Tibial nerve (tissue), 4 donors: ENCODE measurements at places on chromosomes 3 and 15. TPM values are rescaled to one million over a fixed set of nuclear protein-coding genes. Genes with fewer than 3 reads are reported as not detected.

- no peak for DNase-seq
- no peaks in the 10 kb centered on the region for H3K36me3 ChIP-seq
- H3K27ac ChIP-seq = no peak overlapping the region
- no peak overlapping the region for H3K4me3 ChIP-seq
- no peaks in the 10 kb centered on the region for H3K4me1 ChIP-seq
Measured at GRCh38 chr3:189727898-189728297, 96.7 kb downstream of the TP63 start.

DNA sequence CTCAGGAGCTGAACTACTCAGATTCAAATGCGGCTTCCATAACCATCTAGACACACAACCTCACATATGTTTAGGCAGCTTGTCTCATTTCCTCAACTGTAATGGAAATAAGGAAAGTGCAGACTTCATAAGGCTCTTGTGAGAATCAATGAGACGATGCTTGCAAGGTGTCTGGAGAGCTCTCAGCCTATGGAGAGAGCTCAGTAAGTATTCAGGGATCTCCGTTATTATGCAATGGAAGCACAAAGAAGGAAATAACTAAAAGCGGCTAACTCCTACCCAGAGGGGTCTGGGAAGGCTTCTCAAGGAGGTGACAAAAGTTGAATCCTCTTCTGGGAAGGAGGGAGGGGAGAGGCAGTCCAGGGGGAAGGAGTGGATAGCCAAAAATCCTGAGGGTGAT is 50.1 kb upstream of the LIPC start:
- no peak overlapping the region for H3K27ac ChIP-seq
- no peak for DNase-seq
- no peaks in the 10 kb centered on the region for H3K27me3 ChIP-seq
- no peaks in the 10 kb centered on the region for H3K36me3 ChIP-seq
- H3K4me1 ChIP-seq = no peaks in the 10 kb centered on the region
- no peak overlapping the region for H3K4me3 ChIP-seq

- no peak overlapping the region for H3K4me3 ChIP-seq
- H3K4me1 ChIP-seq = no peaks in the 10 kb centered on the region
- no peaks in the 10 kb centered on the region for H3K36me3 ChIP-seq
- no peak for DNase-seq
- no peaks in the 10 kb centered on the region for H3K27me3 ChIP-seq
Measured at GRCh38 chr3:56408761-56409196, 59.5 kb downstream of the ERC2 start.

GRCh38 chr3:37826502-37826901 is 35.2 kb upstream of the CTDSPL start:
- no peak overlapping the region for H3K4me3 ChIP-seq
- no peaks in the 10 kb centered on the region for H3K36me3 ChIP-seq
- no peaks in the 10 kb centered on the region for H3K27me3 ChIP-seq
- H3K27ac ChIP-seq = no peak overlapping the region
- no peak for DNase-seq

- no peaks in the 10 kb centered on the region for H3K27me3 ChIP-seq
- no peaks in the 10 kb centered on the region for H3K36me3 ChIP-seq
- no peak for DNase-seq
- no peak overlapping the region for H3K4me3 ChIP-seq
Measured at GRCh38 chr3:16693820-16694219, 88.6 kb upstream of the DAZL start.

DNA sequence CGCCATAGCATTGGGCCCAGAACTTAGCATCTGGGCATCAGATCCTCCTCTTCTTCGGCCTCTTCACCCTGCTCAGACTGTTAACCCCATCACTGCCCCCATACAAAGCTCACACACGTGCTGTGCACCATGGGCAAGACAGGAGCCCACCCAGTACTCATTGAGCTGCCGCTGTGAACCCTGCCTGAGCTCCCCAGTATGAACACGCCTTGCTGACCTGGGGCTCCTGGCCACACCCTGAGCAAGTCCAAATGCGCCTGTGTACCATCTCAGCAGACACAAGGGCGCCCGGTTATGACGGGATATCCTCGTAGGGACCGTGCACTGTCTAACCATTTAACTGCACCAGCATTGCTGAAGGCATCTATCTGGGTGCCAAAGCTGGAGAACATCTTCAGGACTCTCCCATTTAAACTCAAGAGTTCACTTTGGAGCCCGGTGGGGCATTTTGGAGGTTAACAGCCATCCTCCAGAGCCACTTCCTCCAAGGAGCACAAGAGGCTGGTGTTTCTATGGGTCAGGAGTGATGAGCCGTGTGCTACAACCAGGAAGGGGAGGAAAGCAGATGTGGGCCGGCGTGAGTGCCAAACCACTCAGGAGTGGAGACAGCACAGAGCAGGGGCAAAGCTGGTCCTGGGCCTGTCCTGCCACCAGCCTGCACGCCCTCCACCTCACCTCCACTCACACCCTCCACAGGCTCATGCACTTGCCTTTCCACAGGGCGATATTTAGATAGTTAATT is 12.1 kb downstream of the PRR23E start:
- H3K4me1 ChIP-seq = no peaks in the 10 kb centered on the region
- H3K27me3 ChIP-seq = no peaks in the 10 kb centered on the region
- no peak overlapping the region for H3K4me3 ChIP-seq
- DNase-seq = no peak
- H3K27ac ChIP-seq = no peak overlapping the region

DNA sequence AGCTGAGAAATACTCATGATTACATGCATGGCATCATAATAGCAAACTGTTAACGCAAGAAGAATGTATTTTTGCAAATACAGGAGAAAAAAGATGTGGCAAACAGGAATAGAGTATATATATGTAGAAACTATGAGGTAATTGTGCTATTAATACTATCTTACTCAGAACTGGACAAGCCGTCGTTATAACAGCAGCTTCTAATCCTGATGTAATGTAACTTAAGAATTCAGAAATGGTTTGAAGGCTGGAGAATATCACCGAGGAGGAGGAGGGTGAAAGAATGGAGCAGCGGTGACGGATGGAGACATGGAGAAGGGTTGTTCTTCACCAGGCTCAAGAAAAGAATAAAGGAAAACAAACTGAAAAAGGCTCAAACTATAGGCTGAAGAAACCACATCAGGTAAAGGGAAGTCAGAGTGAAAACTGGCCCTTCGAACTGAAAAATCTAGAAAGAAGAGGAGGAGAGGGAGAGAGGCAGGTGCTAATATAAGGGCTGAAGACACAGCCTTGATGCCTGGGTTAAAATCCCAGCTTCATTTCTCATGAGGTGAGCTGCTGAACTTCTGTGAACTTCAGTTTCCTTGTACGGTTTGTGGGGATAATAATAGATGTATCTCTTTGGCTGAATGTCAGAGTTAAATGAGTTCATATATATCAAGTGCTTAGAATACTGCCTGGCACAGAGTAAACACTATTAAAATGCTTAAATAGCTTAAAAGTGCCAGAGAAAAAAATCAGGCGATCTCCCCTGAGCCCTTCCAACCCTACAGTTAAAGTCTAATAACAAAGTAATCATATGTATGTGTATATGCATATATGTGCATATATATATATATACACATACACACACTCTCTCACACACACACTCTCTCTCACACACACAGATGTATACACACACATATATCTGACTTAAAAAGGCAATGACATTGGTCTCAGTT is 43.9 kb downstream of the GOLIM4 start:
- no peak for DNase-seq
- H3K4me3 ChIP-seq = no peak overlapping the region
- no peaks in the 10 kb centered on the region for H3K4me1 ChIP-seq

DNA sequence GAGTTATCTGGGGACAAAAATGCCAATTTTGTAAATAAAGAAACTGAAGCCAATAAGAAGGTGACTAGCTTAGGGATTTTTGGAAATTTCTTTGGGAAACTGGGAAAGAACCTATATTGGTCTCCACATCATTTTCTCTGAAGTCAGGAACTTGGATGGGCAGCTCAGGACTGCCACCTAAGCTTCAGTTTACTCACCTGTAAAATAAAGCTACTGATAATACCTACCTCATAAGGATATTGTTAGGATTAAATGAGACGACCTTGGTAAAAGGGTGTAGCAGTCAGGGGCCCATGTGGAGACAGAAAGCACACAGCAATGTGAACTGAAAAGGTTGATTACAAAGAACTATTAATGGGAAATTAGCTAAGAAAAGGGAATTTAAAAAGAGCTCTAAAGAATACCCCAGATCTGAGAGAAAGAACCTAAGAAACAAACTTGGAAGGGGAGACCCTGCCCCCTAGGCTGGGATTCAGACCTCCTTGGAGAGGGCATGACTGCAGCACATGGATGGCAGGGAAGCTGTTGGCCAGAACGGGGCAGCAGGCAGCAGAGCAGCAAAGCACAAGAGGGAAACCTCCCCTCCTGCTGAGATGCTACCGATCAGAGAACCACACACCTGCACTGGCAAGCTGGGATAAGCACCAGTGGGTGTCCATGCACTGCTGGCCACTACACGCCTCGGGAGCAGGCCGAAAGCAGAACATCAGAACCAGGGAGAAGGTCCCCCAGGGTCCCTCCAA is 83.7 kb upstream of the THBS1 start:
- DNase-seq = no peak
- no peak overlapping the region for H3K4me3 ChIP-seq
- H3K4me1 ChIP-seq = peaks cover 35% of the 10 kb centered on the region
- H3K36me3 ChIP-seq = no peaks in the 10 kb centered on the region

DNA sequence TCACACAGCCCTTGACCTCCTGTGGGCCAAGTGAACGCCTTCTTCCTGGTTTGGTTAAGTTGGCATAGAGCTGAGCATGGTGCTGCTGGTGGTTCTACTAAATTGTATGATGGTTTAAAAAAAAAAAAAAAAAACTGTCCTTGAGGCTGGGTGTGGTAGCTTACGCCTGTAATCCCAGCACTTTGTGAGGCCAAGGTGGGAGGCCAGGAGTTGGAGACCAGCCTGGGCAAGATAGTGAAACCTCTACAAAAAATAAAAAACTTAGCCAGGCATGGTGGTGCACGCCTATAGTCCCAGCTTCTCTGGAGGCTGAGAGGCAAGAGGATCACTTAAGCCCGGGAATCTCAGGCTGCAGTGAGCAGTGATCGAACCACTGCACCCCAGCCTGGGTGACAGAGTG is 58.9 kb upstream of the FLNB start:
- no peaks in the 10 kb centered on the region for H3K4me1 ChIP-seq
- no peaks in the 10 kb centered on the region for H3K27me3 ChIP-seq
- DNase-seq = no peak
- H3K4me3 ChIP-seq = no peak overlapping the region
- no peaks in the 10 kb centered on the region for H3K36me3 ChIP-seq
- peak overlapping the region; percentile 38 for H3K27ac ChIP-seq

GRCh38 chr15:84891339-84891738 is 6.9 kb downstream of the SLC28A1 start:
- DNase-seq = no peak
- no peaks in the 10 kb centered on the region for H3K36me3 ChIP-seq
- no peaks in the 10 kb centered on the region for H3K4me1 ChIP-seq
- no peak overlapping the region for H3K4me3 ChIP-seq
- no peaks in the 10 kb centered on the region for H3K27me3 ChIP-seq

MYH15 gene
- total RNA-seq = under 0.01 TPM

DAZL gene
- total RNA-seq = not detected

DNA sequence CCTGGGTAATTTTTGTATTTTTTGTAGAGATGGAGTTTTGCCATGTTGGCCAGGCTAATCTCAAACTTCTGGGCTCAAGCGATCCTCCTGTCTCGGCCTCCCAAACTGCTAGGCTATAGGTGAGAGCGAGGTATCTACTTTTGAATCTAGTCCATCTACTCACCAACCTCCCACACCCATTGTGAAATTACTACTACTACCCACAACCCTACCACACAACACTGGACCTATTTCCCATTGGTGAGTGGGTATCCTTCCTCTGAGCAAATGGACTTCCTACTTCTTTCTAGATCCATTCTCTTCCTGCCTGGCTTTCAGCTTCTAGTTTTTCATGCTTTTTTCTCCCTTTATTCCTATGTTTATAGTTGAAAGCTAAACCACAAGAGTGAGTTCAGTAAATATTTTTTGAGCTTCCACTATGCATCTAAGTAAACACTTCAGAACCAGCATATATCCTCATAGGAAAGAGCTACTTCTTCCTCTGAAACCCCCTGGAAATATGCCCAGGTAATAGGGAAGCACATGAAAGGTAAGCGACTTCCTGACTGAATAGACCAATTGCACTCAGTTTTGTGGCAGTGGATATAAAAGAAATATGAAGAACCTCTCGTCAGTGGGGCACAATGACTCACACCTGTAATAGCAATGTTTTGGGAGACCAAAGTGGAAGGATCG is 39.1 kb downstream of the MYO1E start:
- H3K27me3 ChIP-seq = no peaks in the 10 kb centered on the region
- no peaks in the 10 kb centered on the region for H3K36me3 ChIP-seq
- peaks cover 65% of the 10 kb centered on the region for H3K4me1 ChIP-seq

KLHDC8B gene
- total RNA-seq = 33.1 TPM

DNA sequence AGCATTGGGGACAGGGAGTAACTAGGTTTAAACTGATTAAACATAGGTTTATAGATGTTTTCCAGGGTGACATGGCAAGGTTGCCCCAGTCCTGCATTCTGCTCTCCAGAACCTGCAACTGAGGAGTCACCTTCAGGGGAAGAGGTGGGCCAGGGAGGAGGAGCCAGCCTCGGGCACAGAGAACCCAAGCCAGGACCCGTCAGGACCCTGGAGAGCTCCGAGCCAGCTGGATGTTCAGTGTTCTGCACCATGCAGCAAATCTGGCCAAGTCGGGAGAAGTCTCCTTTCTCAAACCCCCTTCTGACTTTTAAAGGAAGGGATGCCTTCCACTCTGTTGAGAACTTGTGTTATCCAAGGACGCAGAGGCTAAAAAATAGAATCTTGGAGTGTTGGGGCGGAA is 62.1 kb upstream of the SLC6A11 start:
- H3K36me3 ChIP-seq = no peaks in the 10 kb centered on the region
- H3K4me3 ChIP-seq = no peak overlapping the region
- no peak for DNase-seq
- H3K27me3 ChIP-seq = no peaks in the 10 kb centered on the region

GABRG3 gene
- total RNA-seq = not detected

- H3K36me3 ChIP-seq = no peaks in the 10 kb centered on the region
- no peaks in the 10 kb centered on the region for H3K27me3 ChIP-seq
- H3K4me1 ChIP-seq = no peaks in the 10 kb centered on the region
- peak within 1 kb of the TSS; percentile 75 for H3K4me3 ChIP-seq
- H3K27ac ChIP-seq = peak within 1 kb of the TSS; percentile 82
Measured at GRCh38 chr15:72375846-72376581, at the start of gene HEXA. Gene HEXA, minus strand, starts transcription at chr15:72376014. Its CDS starts 42 bp downstream, at chr15:72375972.

CNTN4 gene
- 81.7 TPM for total RNA-seq

- DNase-seq = no peak
- no peaks in the 10 kb centered on the region for H3K27me3 ChIP-seq
- H3K4me1 ChIP-seq = no peaks in the 10 kb centered on the region
Measured at GRCh38 chr3:50405249-50405648, 45.9 kb upstream of the TMEM115 start.

HTR3D gene
- total RNA-seq = not detected

PRTG gene
- total RNA-seq = 12.7 TPM

DNA sequence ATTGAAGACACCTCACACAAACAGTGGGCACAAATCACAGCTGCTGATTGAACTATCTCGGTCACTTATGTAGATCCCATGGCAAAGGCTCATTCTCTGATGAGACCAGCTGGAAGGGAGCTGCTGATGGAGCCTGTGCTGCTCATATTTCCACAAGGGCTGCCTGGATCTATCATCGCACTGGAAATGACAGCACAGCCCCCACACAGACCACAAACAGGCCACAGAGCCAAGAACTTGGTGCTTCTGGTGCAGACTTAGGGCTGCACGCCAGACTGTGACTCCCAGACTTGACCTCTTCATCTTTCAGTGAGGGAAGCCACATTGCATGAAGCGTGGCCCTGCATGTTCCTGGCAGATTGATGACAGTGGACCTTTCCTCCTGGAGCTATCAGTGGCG is 197.6 kb downstream of the MINAR1 start:
- no peak overlapping the region for H3K27ac ChIP-seq
- H3K27me3 ChIP-seq = no peaks in the 10 kb centered on the region
- H3K4me1 ChIP-seq = no peaks in the 10 kb centered on the region
- H3K4me3 ChIP-seq = no peak overlapping the region

THPO gene
- 0.20 TPM for total RNA-seq
